Activated T-cell treated with anti-CD3 and anti-CD28 coated beads for 1 hour (primary cell): ENCODE measurements at places on chromosomes 11 and 22.

- DNase-seq: no peak
Measured at GRCh38 chr11:18749681-18750319, 23.8 kb upstream of the IGSF22 start.

GRCh38 chr11:104148706-104149105, 15.2 kb downstream of the PDGFD start:
- DNase-seq: no peak

- DNase-seq: no peak
Measured at GRCh38 chr11:20658135-20658534, 11.3 kb upstream of the NELL1 start.

- no peak for DNase-seq
Measured at GRCh38 chr22:36753120-36753802, 22.7 kb downstream of the IFT27 start.

DNA sequence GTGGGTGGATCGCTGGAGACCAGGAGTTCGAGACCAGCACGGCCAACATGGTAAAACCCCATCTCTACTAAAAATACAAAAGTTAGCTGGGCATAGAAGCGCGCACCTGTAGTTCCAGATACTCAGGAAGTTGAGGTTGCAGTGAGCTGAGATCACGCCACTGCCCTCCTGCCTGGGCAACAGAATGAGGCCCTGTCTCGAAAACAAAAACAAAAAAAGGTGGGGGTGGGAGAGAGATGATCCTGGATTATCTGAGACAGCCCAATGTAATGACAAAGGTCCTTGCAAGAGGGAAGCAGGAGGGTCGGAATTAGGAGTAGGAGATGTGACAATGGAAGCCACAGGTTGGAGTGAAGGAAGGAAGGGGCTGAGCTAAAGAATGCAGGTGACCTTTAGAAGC, 87.6 kb upstream of the APOA1 start:
- no peak for DNase-seq

DNA sequence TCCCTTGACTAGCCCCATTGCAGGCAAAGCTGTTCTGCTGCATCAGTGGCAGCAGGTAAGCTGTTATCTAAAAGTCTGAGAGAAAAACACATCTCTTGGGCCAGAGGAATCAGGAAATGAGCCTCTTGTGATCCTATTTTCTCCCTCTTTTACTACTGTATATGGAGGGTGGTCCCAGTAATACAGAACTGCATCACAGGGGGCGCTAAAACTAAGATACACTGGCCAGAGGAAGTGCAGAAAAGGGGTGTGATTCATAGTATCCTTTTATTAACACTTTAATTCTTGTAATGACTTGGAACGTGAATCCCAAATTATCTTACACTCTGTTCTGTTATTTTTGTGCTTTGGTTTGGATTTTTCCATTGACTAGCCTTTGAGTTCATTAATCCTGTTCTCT, 8.8 kb upstream of the MED17 start:
- no peak for DNase-seq

- no peak for DNase-seq
Measured at GRCh38 chr11:44010789-44011251, 37.0 kb upstream of the ACCSL start.

- no peak for DNase-seq
Measured at GRCh38 chr11:111603611-111604130, 1.4 kb downstream of the SIK2 start.

GRCh38 chr11:79236541-79236971, 204.3 kb downstream of the TENM4 start:
- no peak for DNase-seq

- no peak for DNase-seq
Measured at GRCh38 chr11:2934021-2934550, 4.9 kb upstream of the PHLDA2 start.

GRCh38 chr11:69327741-69328191, 33.8 kb downstream of the MYEOV start:
- no peak for DNase-seq

DNA sequence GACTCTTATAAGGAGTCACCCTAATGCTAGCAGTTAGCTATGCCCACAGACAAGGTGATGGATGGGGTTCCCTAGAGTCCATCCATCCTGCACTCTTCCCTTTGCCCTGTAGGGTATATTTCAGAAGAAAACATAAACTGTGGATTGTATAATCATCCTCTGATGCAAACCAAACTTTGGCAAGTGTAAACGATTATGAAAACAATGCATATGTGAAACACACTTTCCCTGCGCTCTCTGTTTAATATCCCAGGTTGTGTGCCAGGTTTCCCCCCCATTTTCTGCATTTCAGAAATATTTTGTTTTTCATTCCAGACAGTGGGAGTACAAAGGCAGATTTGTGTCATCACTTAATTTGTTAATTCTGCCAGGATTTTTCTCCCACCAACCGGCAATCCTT, 110.0 kb downstream of the LDLRAD3 start:
- no peak for DNase-seq

GRCh38 chr11:40938002-40938401, 521.5 kb downstream of the LRRC4C start:
- DNase-seq: no peak

GRCh38 chr11:61959114-61959513, 8.3 kb downstream of the FTH1 start:
- DNase-seq: no peak

- DNase-seq: no peak
Measured at GRCh38 chr22:37824674-37825641, 1.8 kb downstream of the GALR3 start.

DNA sequence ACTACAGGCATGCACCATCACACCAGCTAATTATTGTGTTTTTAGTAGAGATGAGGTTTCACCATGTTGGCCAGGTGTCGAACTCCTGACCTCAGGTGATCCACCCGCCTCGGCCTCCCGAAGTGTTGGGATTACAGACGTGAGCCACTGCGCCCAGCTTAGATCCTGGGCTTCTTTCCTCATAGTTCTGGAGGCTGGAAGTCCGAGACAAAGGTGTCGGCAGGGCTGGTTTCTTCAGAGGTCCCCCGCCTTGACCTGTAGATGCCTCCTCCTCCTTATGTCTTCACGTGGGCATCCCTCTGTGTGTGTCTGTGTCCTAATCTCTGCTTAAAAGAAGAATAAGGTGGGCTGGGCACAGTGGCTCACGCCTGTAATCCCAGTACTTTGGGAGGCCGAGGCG, 44.2 kb upstream of the FBLN1 start:
- no peak for DNase-seq

GRCh38 chr22:31956360-31956759, 12.0 kb downstream of the YWHAH start:
- no peak for DNase-seq

GRCh38 chr11:21484039-21484438, 708.8 kb upstream of the ANO5 start:
- DNase-seq: no peak

- no peak for DNase-seq
Measured at GRCh38 chr11:103994094-103994493, 42.3 kb upstream of the DDI1 start.

DNA sequence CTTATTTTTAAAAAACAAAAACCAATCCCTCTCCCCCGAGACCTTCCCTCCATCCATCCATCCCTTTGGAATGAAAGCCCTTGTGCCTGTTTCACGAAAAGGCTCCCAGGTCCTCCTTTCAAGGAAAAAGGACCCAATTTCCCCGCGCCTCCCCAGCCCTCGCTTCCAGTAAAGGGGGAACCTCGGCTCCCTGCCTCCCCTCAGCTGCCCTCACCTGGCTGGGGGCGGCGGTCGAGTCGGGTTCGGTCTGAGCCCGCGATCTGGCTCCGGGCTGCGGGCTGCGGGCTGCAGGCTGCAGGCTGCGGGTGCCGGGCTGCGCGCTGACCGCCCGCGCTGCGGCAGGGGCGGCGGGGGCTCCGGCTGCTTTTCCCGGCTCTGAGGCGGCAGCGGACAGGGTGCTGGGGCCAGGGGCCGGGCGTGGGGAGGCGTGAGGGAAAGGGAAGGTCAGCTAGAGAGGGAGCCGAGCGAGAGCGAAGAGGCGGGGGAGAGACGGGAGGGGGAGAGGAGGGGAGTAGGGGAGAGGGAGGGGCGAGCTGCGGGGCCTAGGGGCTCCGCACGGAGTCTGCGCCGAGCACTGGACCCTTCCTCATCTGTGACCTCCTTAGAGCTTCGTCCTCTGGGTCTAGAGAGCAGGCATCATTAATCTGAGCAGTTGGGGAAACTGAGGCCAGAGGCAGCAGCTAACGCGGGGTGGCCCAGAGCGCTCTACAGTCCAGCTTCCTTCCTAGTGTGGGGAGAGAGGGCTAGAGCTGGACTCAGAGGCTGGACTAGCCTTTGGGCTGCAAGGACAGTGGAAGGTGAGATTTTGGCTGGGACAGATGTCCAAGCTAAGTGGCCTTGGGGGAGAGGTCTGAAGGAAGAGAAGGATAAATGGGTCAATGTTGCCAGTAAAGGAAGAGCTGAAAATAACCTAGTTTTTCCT, at the start of gene C1QTNF4:
TSS of gene C1QTNF4 (minus strand) at position 478 of the 922 bp plus-strand sequence. CDS start 3,601 bp downstream, outside the sequence.
- no peak for DNase-seq

DNA sequence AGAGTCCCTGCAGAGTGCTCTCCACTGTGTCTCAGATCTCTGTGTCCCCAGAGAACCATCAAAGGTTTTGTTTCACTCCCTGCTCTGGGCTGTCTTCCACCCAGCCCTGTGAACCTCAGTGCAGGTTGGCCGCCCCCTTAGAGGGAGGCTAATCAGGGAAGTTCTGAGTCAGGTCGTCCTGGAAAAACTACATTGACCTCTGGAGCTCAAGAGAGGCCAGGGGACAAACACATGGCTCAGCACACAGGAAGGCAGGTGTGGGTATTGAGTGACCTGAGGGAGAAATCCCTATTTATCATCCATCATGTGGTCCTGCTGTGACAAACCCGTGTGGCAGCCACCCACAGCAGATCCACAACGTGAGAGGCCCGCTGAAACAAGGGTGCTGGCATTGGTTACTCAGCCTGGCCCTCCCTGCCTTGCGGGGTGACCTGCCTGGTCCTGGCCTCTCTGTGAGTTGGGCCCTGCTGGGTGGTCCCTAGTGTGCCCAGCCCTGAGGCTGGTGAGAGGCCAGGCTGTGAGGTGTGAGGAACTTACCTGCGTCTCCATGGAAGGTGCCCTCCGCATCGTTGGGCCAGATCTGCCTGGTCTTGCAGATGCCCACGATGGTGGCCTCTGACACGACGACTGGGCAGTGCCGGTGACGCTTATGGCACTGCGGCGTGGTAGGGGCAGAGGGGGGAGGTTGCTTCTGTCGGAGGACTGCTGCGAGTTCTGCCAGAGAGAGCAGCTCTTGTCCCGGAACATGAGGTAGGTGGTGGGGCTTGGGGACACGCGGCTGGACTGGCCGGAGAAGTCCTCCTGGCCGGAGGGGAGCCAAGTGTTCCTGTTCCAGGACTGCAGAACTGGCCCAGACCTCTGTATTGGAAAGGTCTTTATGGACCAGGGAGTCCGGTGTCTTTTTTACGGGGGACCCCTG, 669 bp upstream of the BCR start:
- no peak for DNase-seq

DNA sequence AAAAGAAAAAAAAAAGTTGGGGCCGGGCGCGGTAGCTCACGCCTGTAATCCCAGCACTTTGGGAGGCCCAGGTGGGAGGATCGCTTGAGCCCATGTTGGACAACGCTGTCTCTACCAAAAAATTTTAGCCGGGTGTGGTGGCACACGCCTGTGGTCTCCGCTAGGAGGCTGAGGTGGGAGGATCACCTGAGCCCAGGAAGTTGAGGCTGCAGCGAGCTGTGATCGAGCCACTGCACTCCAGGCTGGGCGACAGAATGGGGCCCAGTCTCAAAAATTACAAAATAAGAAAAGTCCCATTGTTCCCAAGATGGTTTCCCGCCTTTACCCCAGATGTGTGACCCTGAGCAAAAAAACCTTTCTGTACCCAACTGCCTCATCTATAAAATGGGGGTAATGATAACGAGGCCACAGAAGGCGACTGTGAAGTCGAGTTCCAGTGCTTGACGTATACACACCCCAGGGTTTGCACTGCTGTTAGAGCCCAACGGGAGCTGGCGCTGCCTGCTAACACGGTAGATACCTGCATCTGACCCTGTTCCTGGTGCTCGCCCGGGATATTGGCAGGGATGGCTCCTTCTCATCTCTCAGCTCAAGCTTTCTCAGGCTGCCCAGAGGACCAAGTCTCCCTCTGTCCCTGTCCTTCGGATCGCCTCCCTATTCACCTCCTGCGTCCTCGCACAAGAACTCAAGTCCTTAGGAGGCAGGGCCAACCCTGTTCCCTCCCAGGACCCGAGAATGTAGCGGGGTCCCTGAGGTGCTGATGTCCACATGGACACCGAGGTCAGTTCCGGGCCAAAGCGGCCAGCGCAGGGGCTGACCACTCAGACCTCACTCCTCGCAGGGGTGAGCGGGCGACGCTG, 1.1 kb upstream of the RPLP2 start:
- no peak for DNase-seq

DNA sequence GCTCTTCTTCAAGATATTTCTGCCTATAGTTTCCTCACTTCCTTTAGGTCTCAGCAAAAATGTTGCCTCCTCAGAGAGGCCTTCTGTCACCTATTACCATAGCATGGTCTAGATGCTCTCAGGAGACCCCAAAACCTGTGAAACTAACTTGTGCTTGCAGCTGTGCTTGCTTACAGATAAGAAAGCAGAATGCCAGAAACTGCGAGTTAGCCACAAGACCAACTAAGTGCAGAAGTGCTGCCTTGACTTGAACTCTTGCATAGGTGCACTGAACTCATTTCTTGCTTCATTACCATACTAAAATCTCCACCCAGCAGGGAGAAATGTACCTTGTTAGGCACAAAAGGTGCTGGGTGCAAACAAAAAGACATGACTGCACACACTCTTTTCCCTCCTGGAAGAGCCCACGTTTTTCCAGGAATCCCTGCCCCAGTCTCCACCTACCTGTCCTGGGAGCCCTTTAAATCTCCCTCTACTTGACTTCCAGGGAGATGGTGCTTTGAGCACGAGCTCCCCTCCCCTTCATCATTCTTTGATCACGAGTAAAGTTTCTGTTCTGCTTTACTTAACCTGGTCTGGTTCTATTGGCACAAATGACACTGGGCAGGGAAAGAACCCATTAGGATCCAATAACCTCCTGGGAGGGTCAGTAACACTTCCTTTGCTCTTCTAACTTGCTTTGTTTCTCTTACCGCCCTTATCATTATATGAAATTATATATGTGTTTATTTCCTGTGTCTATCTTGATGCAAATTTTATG, 137.7 kb upstream of the DDI1 start:
- DNase-seq: no peak

- no peak for DNase-seq
Measured at GRCh38 chr11:29432719-29433325, 584.0 kb downstream of the KCNA4 start.

DNA sequence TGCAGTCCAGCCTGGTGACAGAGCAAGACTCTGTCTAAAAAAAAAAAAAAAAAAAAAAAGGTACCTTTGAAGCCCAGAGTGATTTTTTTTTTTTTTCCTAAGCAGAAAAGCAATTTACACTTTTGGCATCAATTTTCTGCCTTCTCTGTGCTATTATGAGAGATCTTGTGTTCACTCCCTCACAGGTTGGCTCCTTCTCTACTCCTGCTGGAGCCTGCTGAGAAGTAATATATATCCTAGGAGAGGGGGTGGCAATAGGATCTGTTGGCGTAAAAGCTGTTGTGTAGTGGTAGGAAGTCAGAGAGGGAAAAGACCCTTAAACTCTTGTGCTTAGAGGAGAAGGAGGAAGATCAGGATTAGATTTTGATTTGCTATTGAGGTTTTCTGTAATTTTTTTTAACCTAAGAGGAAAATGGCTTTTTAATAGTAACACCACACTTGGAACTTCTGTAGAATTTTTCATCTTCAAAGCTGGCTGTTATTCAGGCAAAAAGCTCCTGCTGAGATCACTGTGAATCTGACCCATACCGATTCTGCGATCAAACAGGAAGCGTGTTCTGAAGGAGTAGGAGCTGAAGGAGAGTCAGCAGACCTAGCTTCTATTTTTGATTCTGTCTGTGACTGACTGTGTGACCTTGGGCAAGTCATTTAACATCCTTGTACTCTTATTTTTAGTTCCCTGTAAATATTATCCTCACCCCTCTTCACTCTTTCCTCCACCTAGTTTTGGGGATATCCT, 77.7 kb downstream of the TRIM44 start:
- DNase-seq: no peak
